T1000 (cell line): ENCODE measurements at places on chromosomes 11 and 22.

DNA sequence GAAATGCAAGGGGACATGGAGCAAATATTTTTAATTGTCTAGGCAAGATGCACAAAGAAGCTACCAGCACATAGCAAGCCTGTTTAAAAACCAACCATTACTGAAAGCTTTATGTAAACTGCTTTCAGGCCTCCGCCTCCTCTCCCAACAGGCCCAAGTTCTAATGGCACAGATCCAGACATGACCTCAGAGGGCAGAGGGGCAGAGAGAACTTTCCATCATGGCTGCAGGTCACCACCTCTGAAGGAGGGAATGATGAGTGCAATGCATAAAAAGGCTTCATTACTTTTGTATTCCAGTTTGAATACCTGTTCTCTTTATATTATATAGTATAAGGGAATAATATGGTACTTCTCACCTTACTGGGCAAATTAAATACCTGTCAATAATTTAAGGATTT lies 15.2 kb downstream of the DDX17 start:
- no peak for DNase-seq

DNA sequence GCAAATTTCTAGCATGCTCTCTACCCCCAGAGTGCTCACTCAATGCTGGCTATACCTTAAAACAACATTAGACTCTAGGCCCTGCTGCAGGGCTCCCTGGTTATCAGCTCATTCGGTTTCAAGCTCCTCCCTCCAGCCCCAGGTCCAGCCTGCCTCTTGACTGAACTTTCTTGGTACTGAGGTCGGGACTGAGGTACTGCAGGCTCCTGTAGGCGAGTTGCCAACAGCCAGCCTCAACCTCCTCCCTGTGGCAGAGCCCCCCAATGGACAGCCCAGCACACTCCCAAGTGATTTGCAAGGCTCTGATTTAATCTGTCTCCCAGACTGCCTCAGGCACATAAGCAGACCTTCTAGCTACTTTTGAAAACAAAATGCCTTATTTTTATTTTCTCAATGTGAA lies 73.6 kb upstream of the EIF3M start:
- no peak for DNase-seq

DNA sequence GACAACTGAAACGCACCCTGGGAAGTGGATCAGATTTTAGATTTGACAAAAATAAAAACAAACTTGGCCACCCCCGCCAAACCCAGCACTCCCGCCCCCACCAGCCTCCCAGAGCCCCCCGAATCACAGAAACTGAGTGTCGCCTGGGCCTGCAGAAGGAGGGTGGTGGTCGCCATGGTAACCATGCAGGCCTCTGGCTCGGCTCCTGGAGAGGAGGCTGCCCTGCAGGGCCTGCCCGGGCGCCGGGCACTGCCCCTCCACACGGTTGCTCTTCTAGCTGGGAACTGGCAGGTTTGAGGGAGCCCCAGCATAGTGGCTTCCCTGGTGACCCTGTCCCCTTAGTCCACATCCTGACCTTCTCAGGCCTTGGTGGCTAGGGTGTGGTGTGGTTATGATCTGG lies 19.3 kb downstream of the CACNA1I start:
- no peak for DNase-seq

GRCh38 chr11:35272391-35272902 lies 133.5 kb downstream of the CD44 start:
- DNase-seq: no peak

DNA sequence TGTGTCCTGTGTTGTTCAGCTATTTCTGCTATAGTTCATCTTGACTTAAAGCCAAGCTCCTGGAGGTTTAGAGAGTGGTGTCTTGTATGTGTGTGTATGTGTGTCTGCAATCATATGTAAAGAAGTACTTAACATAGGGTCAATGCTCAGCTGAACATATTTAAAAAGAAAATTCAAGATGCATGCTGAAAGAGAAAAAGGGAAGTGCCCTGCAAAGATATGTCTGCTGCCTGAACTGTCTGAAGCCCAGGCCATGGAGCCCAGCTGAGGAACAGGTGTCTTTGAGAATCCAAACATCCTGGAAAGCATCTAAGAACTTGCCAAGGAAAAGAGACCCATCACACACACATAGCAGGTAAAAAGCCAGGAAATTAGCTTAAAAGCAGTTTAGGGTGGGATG lies 6.6 kb downstream of the TCN1 start:
- DNase-seq: no peak
